Neural progenitor cell (in vitro differentiated cells): ENCODE measurements at places on chromosomes 4 and X. TPM values are rescaled to one million over a fixed set of nuclear protein-coding genes. Genes with fewer than 3 reads are reported as not detected.

- H3K27ac ChIP-seq, result no peak overlapping the region
- no peaks in the 10 kb centered on the region for H3K27me3 ChIP-seq
- DNase-seq, result no peak
- no peaks in the 10 kb centered on the region for H3K36me3 ChIP-seq
- H3K4me1 ChIP-seq, result no peaks in the 10 kb centered on the region
- H3K4me3 ChIP-seq, result no peak overlapping the region
Measured at GRCh38 chr4:72418458-72418857, 150.6 kb downstream of the ADAMTS3 start.

GRCh38 chrX:129738466-129739308, at the start of gene XPNPEP2:
XPNPEP2 (plus strand) TSS chrX:129738979; CDS start chrX:129739214, 235 bp downstream.
- H3K36me3 ChIP-seq, result no peaks in the 10 kb centered on the region
- no peaks in the 10 kb centered on the region for H3K27me3 ChIP-seq
- peak; percentile 44 for DNase-seq
- H3K27ac ChIP-seq, result no peak within 1 kb of the TSS
- H3K4me3 ChIP-seq, result no peak within 1 kb of the TSS

GRCh38 chrX:48802089-48802904, 430 bp downstream of the HDAC6 start:
- no peaks in the 10 kb centered on the region for H3K4me1 ChIP-seq
- H3K4me3 ChIP-seq, result peak overlapping the region; percentile 61
- no peaks in the 10 kb centered on the region for H3K36me3 ChIP-seq
- peak; percentile 89 for DNase-seq

- no peaks in the 10 kb centered on the region for H3K36me3 ChIP-seq
- no peaks in the 10 kb centered on the region for H3K27me3 ChIP-seq
- H3K4me3 ChIP-seq, result no peak overlapping the region
- no peak for DNase-seq
- H3K27ac ChIP-seq, result no peak overlapping the region
- H3K4me1 ChIP-seq, result no peaks in the 10 kb centered on the region
Measured at GRCh38 chrX:65755786-65756185, 88.3 kb downstream of the MSN start.

GRCh38 chr4:94409962-94410361, 41.8 kb upstream of the PDLIM5 start:
- H3K27ac ChIP-seq, result no peak overlapping the region
- H3K4me3 ChIP-seq, result no peak overlapping the region
- H3K27me3 ChIP-seq, result no peaks in the 10 kb centered on the region

- peaks cover 18% of the 10 kb centered on the region for H3K36me3 ChIP-seq
- no peak overlapping the region for H3K27ac ChIP-seq
- no peaks in the 10 kb centered on the region for H3K4me1 ChIP-seq
Measured at GRCh38 chr4:173307778-173308177, 26.4 kb downstream of the HMGB2 start.

Gene DIPK2B
- not detected in 2 replicates for total RNA-seq

DNA sequence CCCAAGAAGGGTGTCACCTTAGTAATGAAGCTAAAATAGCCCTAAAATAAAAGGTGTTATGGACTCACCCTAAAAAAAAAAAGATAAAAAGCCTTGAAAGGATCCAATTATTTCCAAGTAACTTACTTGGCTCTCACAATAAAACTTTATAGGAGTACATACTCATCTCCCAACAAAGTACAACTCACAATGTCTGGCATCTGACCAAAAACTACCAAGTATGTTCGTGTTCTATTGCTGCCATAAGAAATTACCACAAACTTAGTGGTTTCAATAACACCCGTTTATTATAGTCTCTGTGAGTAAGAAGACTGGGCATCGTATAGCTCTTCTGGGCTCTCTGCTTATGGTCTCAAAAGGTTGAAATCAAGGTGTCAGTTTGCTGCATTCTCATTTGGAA, 51.0 kb downstream of the BEX1 start:
- no peak for DNase-seq
- no peaks in the 10 kb centered on the region for H3K27me3 ChIP-seq
- no peak overlapping the region for H3K4me3 ChIP-seq
- H3K36me3 ChIP-seq, result no peaks in the 10 kb centered on the region
- no peaks in the 10 kb centered on the region for H3K4me1 ChIP-seq

DNA sequence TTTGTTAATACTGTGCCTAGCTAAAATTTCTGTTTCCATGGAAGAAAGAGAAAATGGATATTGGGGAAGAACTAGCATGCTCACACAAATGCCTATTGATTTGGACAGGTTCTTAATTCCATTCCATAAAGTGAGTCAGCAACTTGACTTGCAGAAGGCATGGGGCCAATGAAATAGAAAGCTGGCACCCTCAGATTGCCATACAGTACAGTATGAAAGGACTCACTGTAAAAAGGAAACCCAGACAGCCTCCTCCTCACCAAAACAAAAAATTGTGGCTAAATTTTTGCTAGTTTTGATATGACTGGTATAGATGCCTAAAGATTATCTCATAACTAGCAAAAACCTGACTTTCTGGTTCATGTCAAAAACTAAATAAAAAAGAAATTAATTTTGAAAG, 11.2 kb upstream of the TAB3 start:
- H3K27ac ChIP-seq, result no peak overlapping the region
- no peak overlapping the region for H3K4me3 ChIP-seq
- no peak for DNase-seq
- H3K4me1 ChIP-seq, result no peaks in the 10 kb centered on the region
- no peaks in the 10 kb centered on the region for H3K36me3 ChIP-seq

Gene EDA2R
- total RNA-seq, result 8.0 and 8.8 TPM in 2 replicates

DNA sequence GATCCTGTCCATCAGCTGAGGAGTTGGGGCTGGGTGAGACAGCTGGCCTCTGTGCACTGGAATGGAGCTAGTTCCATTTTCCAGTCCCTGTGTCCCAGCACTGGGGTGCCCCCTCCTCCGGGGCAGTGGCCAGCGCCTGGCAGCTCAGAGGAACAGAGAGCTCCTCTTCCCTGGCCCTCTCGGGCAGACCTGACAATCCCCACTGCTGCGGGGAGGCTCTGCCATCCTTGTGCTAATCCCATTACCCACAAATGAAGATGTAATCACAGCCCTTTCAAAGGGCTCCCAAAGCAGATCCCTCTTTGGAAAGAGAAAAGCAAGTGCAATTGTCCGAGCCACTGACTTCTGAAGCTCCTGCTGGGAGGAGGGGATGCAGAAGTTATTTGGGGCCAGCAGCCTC, 75.1 kb upstream of the MSX1 start:
- H3K27ac ChIP-seq, result no peak overlapping the region
- peaks cover 17% of the 10 kb centered on the region for H3K4me1 ChIP-seq
- H3K4me3 ChIP-seq, result no peak overlapping the region
- peaks cover 78% of the 10 kb centered on the region for H3K27me3 ChIP-seq
- no peaks in the 10 kb centered on the region for H3K36me3 ChIP-seq
- DNase-seq, result peak; percentile 88

Gene FDCSP
- not detected in 2 replicates for total RNA-seq

Gene DCAF4L1
- total RNA-seq, result 0.06 and 0.17 TPM in 2 replicates

Gene HMX1
- total RNA-seq, result 0.19 TPM in 1 of 2 replicates, not detected in the other

GRCh38 chr4:112979881-112980421, 69.5 kb upstream of the ANK2 start:
- no peak overlapping the region for H3K4me3 ChIP-seq
- peak; percentile 17 for DNase-seq
- H3K36me3 ChIP-seq, result no peaks in the 10 kb centered on the region
- H3K4me1 ChIP-seq, result peaks cover 36% of the 10 kb centered on the region
- H3K27ac ChIP-seq, result no peak overlapping the region

Gene STBD1
- 2.5 and 5.4 TPM in 2 replicates for total RNA-seq

Gene ZNF157
- total RNA-seq, result 0.47 and 1.4 TPM in 2 replicates
